COLO829 (cell line): ENCODE measurements at places on chromosomes 6 and 20.
A peak's percentile ranks its signal among the peaks of the same experiment; 100 is the strongest.

DNA sequence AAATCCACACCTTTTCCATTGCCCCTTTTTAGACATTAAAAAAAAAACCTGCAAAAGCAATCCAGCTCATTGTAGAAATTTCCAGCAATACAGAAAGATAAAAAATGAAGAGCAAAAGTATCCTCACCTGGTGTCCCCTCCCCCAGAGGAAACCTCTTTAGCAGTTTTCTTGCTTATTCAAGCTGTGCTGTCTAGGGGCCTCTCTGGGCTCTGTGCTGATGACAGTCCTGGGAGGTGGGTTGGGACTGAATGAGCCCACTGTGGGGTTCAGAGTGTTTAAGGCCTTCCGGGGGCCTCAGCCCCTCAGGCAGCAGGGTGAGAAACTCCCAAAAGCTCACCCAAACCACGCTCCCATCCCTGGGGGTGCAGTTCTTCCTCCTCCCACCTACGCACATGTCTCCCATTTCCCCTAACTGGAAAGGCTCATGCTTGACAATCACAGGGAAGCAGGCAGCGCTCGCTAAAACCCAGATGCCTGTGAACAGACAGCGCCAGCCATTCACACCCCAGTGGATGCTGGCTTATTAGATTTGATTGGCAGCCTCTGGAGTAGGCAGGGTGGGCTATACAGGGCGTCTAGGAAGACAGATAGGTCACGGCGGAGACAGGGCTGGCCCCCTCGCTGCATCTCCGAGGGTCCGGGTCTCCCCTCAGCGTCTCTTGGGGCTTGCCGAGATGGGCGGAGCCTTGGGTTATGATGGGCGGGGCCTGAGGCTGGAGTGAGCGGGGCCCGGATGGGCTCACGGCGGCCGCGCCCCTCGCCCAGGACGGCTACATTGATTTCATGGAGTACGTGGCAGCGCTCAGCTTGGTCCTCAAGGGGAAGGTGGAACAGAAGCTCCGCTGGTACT, 4.6 kb downstream of the GUCA1A start:
- DNase-seq = no peak

GRCh38 chr20:8303651-8304050, 171.6 kb downstream of the PLCB1 start:
- DNase-seq = no peak

DNA sequence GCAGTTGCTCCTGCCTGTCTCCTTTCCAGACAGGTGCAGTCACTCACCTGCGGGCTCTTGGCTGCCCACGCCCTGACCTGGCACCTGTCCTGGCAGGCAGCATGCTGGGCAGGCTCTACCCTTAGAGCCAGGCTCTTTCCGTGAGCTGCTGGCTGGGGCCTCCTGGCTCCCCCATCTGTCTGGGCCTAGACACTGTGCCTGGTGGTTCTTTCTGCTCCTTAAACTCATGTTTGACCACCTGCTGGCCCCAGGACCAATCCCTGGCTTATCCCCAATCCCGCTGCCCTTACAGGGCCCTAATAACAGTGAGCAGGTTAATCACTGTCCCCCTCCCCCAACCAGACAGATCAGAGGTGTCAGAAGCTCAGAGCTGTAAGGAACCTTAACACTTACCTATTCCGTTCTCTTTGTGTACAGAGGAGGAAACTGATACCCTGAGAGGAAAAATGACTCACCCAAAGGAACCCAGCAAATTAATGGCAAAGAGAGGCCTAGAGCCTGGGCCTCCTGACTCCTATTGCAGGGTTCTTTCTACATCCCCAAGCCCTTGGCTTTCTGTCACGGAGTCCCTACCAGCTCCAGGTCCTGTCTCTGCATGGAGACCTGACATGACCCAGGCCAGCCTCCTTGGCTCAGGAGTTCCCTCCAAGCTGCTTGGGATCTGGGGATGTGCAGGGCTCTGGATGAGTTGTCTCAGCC, 54.7 kb downstream of the RAB44 start:
- DNase-seq = no peak

GRCh38 chr6:43125119-43125518, 46.0 kb upstream of the SRF start:
- no peak for DNase-seq

DNA sequence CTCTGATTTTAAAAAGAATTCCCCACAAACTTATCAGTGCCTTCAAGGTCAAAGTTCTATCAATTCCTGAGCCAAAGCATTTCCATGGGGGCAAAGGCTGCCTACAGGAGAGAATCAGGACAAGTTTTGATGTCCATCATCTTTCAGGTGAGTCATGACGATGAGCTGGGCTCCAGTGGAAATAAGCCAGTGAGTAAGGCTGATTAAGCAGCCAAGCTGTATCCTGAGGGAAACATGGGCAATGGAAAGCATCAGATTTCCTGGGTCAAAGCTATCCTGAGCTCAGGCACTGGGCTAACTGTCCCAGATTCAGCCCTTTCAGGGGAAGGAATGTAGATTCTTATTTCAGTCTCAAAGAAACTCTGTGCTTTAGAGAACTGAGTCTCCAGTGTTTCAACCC, 377.4 kb downstream of the CD109 start:
- no peak for DNase-seq

- no peak for DNase-seq
Measured at GRCh38 chr20:21395051-21395665, 2.2 kb downstream of the NKX2-4 start.

DNA sequence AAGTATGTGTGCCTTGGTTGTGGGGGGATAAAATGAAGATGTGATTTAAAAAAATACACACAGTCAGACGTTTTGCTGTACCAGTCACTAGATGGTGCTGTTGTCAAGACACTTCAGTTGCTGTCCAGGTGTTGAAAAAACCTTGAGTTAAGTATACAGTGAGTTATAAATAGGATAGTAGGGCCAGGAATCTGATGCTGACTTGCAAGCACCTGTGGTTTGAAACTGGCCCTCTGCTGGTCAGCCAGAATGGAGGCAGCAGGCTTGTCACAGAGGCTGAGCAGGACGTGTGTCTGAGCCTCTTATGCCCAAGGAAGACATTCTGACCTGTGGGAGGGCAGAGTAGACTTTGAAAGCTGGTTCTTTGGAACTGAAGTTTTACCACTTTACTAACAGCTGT, 27.8 kb downstream of the RNF8 start:
- peak; percentile 34 for DNase-seq

GRCh38 chr6:74891349-74891831, 314.5 kb downstream of the COL12A1 start:
- no peak for DNase-seq
